Activated CD4-positive, alpha-beta T cell treated with anti-CD3 and anti-CD28 coated beads, Interleukin-2, amount 10 ng/mL, durations not matched to agents 7 days and 5 days (primary cell): ENCODE measurements at places on chromosomes 13 and 19. TPM values are rescaled to one million over a fixed set of nuclear protein-coding genes. Genes with fewer than 3 reads are reported as not detected.

GRCh38 chr19:40217027-40217810 lies 965 bp downstream of the TTC9B start:
- DNase-seq = no peak

DNA sequence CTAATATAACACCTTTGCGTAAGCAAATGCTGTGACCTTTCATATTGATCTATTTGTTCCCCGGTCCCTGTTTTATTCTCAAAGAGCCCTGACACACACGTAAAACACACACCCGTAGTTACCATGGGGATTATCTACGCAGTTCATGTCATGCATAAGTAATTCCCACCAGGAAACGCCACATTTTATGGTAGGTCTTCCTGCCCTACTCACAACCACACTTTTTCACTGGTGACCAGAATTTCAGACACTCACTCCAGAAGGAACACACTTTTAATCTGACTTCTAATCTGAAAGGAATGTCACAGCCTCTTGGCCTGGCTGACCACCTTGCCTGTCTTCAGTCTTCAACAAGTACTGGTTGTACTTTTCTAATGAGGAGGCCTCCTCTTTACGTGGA lies 46.8 kb downstream of the SLC7A1 start:
- DNase-seq = no peak

DNA sequence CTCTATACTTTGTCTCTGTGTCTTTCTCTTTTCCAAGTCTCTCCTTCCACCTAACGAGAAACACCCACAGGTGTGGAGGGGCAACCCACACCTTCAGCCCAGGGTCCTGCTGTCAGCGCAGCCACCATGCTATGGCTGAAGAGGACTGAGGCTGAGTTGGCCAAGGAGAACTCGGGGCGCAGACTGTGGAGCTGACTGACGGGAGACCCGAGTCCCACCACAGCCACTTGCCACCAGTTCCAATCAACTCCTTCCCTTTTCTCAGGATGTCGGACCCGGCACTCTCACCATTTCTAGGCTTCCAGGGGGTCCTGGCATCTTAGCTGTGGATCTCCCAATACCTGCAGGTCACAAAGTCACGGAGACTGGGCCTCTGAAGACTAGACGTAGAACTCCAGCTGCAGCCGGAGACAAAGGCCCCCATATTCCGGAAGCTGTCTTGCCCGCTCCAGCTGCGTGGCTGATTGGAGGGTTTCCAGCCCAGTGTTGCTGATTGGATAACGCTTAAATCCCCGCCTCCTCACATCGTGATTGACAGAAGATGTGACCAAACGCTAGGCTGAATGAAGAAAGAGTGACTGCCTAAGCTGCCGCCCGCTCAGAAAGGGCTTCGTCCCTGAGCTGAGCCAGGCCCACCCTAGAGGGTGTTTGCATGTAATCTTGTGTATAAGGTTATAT lies 63.6 kb downstream of the ZNF429 start:
- DNase-seq = peak; percentile 92

- no peak for DNase-seq
Observed at GRCh38 chr13:106499896-106500295, 35.6 kb downstream of the EFNB2 start.

Gene FSD1
- 17.2 TPM for total RNA-seq

DNA sequence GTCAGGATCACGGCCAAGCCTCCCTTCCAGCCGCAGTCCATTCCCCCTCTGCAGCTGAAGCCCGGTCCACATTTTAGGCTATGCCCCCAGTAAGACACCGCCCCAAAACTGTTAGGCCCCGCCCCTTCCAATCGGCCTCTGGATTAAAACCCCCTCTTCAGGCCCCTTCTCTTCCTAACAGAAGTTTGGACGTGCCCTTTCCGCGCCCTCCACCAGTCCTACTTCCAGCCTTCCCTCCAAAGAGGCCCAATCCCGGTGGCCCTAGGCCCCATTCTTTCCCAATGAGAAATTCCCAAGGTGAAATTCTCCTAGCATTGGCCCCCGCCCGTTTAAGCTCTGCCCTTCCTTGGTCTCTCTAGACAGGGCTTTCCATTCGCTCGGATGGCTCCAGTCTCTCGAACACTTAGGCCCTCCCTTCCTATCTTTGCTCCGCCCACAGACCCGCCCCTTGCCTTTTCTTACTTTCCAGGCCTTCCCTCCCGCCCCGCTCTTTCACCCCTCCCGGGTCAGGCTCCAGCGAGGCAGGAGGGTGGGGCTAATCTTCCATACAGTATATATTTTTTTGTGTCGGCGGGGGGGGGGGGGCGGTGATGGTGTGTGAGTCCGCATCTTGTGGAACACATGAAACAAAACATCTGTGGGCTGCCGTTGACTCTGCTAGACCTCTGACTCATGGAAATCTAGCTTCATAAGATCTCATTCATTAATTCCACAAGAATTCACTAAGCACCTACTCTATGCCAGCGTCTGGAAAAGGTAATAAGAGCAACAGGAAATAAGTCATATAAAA lies 13.6 kb downstream of the LTBP4 start:
- peak; percentile 83 for DNase-seq
